Stimulated activated CD8-positive, alpha-beta memory T cell treated with anti-CD3 and anti-CD28 coated beads, Interleukin-2, amount 100 ng/mL, for 1 hour (primary cell): ENCODE measurements at places on chromosomes 3 and 15.

- DNase-seq: no peak
These were observed 89.0 kb downstream of the NFKBIZ start for GRCh38 chr3:101938262-101938847.

DNA sequence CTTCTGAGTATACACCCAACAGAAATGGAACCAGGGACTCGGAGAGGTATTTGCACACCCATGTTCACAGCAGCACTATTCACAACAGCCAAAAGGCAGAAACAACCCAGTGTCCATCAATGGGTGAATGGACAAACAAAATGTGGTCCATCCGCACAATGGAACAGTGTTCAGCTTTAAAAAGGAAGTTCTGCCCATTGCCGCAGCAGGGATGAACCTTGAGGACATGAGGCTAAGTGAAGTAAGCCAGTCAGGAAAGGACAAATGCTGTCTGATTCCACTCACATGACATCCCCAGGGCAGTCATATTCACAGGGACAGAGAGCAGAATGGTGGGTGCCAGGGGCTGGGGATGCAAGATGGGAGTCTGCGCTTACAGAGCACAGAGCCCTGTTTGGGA is 7.5 kb downstream of the IQSEC1 start:
- DNase-seq: no peak

- DNase-seq: no peak
These were observed 124.5 kb downstream of the TLE3 start for GRCh38 chr15:69973102-69973714.

GRCh38 chr3:105944276-105944675 is 75.5 kb upstream of the CBLB start:
- no peak for DNase-seq

GRCh38 chr3:27726240-27726639 is 4.1 kb upstream of the EOMES start:
- no peak for DNase-seq
